T-cell (primary cell): ENCODE measurements at places on chromosomes 7 and 10. TPM values are rescaled to one million over a fixed set of nuclear protein-coding genes. Genes with fewer than 3 reads are reported as not detected.

GRCh38 chr10:17349717-17350116 lies 104.7 kb downstream of the ST8SIA6 start:
- DNase-seq: no peak

GRCh38 chr10:8921568-8921967 lies 867.1 kb downstream of the GATA3 start:
- no peak for DNase-seq

DNA sequence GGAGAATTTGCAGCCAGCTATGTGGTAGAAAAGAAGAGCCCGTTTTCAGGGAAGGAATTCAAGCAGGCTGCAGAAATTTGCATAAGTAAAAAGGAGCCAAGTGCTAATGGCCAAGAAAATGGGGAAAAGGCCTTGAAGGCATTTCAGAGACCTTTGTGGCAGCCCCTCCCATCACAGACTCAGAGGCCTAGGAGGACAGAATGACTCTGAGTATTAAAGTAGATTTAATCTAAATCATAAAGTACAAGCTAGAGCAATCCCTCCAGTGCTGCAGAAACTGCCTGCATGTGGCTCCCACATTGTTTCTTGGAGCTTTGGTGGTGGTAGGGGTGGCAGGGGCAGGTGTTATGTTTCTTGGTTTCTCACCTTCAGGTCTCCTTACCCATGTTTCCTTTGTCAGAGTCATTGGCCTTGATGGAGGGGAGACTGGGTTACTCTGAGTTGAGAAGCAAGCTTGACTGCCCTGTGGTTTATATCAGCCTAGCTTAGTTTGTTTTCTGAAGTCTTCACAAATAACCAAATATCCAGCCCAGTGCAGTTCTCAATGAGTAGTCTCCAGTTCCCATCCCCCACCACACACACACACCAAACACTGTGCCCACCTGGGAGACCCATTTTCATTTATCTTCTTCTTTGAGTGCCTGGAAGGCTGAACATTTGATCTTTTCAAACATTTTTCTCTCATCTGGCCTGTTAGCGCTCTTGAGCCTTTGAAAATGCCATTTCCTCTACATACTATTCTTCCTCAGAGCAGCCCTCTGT lies 34.5 kb downstream of the ITPRIP start:
- DNase-seq: no peak

- no peak for DNase-seq
These were observed 79.7 kb downstream of the VIPR2 start for GRCh38 chr7:159064816-159065510.

Gene WEE2
- total RNA-seq: not detected
